ENCODE measurements at places on chromosomes 3 and 15.

- no peak for DNase-seq
These were observed 608.4 kb upstream of the CFAP20DC start for GRCh38 chr3:59658274-59658673.

GRCh38 chr3:188432802-188433520 is 279.0 kb downstream of the LPP start:
- DNase-seq, result no peak

DNA sequence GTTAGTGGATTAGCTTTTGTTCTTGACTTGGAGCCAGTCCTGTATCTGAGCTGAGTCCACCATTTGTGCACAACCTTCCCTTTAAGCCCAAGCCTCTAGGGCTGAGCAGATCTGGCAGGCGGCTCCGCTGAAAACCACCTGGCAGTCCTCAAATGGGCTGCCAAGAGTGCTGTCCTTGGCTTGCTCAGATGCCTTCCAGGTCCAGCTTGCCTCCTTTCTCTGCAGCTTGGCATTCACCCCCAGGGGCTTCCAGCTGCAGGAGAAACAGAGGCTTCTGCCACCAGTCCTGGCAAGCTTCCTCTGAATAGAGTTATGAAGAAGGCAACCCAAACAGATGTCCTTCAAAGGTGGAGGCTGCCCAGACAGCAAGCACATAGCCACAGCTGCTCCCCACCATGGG is 96.7 kb downstream of the LRTM1 start:
- DNase-seq, result no peak

DNA sequence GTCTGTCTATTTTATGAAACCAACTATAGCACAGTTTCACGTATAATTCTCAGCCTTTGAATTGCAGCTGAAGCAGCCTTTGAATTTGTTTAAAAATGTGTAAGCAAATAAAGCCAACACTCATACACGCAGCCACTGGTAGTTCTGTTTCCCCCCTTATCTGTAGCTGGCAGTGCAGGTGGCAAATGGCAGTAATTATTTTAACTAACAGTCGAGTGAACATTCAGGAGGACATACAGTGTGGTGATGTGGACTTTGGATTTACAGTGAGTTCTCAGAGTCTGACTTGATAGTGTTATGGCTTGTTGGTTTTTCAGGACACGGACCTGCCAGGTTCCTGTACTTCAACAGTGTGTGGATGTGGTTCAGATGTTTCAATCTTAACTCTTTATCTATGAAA is 64.0 kb upstream of the SKOR1 start:
- no peak for DNase-seq

DNA sequence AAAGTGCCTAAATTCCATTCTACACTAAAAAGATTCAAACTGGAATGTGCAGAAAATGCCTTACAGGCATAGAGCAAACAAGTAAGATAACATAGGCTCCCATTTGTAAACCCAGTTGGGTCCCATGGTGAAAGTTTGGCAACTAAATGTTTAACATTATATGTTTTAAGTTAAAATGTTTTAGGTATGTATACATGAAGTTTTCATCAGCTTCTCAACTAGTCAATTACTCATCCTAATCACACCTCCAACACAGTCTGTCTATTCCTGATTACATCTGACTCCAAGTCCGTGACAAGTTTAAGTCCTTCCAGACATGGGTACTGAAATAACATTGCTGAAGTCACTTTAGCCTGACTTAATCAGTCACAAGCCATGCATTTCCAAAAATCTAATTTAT is 25.0 kb downstream of the MYLK start:
- no peak for DNase-seq

DNA sequence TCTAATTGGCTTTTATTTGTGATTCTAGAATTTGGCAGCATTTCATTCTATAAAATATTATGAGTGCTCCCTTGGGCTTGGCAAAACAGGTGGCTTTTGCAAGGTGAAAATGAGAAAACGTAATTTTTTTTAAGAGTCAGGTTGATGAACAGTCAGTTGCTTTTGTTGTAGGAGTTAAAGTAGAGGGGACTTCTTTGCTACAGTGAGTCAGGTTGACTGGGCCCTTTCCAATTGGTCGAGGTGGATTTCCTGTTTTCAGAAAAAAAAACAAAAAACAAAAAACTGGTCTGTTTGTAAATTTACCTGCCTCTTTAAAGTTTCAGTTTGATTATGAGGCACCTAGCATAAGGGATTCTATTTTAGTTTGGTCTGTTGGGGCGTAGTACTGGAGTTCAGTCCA is 1469.4 kb upstream of the GBE1 start:
- DNase-seq, result no peak

- no peak for DNase-seq
These were observed 33.9 kb downstream of the GRAMD2A start for GRCh38 chr15:72163719-72164118.

DNA sequence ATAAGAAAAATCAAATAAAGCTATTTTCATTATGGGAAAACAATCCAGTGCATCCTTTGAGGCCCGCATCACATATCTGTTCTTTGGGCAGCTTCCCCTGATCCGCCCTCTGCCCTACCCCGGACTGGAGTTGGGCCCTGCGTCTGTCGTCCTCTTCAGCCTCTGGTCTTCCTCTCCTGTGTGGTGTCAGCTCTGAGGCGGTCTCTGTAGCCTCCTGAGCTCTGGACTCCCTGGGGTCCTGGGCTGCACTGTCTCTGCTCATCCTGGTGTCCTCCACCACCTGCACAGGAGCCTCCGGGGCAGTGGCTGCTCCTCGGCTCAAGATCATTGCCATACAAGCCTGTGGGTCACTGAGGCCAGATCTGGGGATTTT is 7.4 kb upstream of the SNX22 start:
- no peak for DNase-seq

DNA sequence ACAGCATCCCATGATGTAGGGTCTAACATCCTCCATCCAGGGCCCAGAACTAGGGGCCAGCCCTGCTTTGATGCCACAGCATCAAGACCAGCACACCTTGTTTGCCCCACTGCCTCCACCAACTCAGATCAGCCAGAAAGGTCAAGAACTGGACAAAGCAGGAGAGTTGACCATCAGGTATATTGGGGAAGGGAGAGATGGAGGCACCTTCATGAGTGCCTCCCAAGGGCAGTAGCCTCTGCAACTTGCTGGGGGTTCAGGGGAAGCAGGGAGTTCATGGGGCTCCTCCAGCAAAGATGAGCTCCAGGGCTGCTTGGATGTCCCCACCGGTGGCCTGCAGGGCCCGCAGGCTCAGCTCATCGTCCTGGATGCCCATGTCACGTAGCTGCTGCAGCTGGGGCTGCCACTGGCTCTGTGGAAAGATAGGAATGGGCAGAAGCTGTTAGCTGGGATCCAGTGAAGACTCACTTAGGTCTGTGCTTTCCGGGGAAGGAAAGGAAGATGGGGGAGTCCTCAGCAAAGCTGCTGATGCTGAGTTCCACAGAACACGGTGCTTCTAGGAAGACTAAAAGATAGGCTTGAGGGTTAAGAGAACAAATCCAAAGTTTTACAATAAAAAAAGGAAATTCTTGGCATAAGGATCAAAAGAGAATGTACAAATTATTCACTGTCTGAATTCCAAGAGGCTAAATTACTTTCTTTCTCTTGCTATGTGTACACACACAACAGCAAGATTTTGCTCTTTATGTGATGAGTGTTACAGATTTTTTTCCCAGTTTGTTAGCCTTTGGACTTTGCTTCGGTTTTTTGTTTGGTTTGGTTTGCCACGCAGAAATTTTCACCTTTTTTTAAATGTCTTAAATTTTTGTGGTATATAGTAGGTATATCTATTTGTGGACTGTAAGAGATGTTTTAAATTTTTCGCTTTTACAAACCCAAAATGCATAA is 12.3 kb upstream of the SEMA7A start:
- no peak for DNase-seq

DNA sequence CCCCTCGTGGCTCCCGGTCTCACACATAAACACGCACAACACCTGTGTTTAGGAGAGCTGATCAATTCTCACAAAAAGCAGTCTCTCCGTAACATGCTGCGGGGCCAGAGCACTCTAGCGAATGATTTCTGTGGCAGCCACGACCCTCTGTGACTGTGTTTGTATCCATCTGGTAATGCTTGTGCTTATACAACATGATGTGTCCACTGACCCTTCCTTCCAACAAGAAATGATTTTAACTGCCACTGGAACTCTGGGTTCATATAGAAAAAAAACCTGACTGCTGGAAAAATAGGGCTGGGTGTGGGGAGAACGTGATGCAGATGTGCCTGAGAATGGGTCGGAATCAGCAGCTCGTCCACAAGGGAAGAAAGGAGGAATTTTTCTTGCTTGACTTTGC is 410.2 kb downstream of the GAP43 start:
- DNase-seq, result no peak

GRCh38 chr15:90126022-90126421 is 23.8 kb upstream of the IDH2 start:
- DNase-seq, result no peak

- DNase-seq, result no peak
These were observed 51.8 kb downstream of the HEG1 start for GRCh38 chr3:125003859-125004595.

- DNase-seq, result no peak
These were observed 177.8 kb downstream of the WNT5A start for GRCh38 chr3:55309336-55309735.

DNA sequence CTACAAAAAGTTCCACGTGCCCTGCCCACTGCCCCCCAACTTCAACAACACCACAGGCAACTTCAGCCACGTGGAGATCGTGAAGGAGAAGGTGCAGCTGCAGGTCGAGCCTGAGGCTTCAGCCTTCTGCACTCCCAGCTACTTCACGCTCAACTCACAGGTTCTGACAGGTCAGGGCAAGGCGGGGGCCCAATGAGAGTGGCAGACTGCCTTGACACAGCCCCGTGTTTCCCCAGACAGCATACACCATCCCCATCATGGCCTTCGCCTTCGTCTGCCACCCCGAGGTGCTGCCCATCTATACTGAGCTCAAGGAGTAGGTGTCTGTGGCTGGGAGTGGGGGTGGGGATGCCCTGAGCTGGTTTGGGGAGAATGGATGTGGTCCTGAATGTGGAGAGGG is 12.6 kb downstream of the SLC38A3 start:
- no peak for DNase-seq

GRCh38 chr3:13818919-13819318 is 61.0 kb downstream of the WNT7A start:
- no peak for DNase-seq

DNA sequence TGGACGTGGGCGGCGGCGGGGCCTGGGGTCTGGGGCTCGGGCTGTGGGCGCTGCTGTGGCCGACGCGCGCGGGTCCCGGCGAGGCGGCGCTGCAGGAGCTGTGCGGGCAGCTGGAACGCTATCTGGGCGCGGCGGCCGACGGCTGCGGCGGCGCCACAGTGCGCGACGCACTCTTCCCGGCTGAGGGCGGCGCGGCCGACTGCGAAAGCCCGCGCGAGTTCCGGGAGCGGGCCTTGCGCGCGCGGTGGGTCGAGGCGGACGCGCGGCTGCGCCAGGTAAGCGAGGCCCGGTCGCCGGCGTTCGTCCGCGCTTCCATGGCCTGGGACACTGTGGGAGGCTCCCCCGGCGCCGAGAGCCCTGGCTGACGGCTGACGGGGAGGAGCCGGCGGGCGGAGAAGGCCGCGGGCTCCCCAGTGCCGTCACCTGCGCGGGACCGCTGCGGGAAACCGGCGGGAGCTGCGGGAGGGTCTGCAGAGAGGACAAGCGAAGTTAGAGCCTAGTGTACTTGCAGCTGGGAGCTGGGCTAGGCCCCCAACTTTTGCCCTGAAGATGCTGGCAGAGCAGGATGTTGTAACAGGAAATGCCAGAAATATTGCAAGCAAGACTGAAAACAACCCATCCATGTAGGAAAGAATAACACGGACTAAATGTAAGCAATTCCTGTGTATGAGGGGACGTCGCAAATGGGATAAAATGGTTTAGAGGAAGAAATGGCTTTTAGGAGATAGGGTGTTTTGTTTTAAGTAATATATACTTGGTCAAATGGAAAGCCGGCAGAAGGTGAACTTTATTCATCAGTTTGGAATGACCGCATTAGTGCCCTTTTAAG is 847 bp downstream of the WHAMM start:
- DNase-seq, result peak; percentile 66

GRCh38 chr3:153881201-153881600 is 240.0 kb upstream of the ARHGEF26 start:
- DNase-seq, result no peak

DNA sequence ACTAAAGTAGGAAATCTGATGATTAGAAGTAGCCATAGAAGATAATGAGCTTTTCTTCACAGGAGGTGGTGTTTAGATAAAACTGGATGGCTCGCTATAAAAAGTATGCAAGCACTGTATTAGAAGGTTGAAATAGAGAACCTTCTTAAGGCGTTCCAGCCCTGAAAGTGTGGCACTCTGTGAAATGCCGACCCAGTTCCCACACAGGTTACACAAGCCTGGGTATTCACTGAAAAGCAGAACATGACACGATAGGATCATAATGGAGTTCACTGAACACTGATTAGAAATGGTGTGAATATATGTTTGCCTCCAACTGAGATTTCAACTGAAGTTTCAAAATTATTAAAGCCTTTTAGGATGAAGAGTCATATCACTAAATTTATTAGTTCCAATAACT is 15.0 kb upstream of the LRRC34 start:
- DNase-seq, result no peak

GRCh38 chr3:177061369-177061768 is 135.9 kb downstream of the TBL1XR1 start:
- DNase-seq, result no peak

GRCh38 chr15:96477227-96477626 is 146.7 kb downstream of the NR2F2 start:
- DNase-seq, result no peak

DNA sequence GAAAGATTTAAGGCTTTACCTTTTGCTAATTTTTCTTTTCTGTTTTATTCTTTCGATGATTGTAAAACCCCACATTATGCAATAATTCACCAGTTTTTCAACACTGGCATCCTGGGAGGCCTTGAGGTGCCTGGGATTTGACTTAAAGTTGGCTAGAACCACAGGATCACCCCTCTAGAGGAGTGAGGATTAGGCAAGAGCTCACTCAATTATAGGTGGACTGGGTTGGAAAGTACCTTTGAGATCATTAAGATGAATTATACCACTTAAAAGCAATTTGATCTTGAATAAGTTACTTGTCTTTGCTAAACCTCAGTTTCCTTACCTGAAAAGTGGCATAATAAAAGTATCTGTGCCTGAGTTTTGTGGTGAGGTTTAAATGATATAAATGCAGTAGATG is 212.8 kb upstream of the TPRG1 start:
- no peak for DNase-seq

DNA sequence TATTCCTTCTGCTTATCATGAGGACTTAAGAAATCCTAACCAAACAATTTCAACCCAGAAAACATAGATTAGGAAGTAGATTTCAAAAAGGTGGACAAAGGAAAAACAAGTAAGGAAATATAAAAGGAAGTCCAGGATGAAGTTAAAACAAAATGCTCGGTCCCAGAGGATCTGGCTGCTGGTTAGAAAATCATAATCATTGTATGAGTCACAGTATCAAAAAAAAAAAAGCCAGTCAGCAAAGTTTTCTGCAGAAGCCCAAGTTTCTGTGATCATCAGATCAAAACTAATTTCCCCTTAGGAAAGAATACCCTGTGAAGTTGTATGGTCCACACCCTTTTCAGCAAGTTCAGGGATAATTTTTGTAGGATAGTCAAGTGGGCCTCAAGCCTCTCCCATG is 43.0 kb upstream of the LRTM1 start:
- DNase-seq, result no peak

Measured in stimulated activated effector memory CD8-positive, alpha-beta T cell treated with anti-CD3 and anti-CD28 coated beads, Interleukin-12 subunit alpha, Interleukin-12 subunit beta, amount 100 ng/mL, for 72 hours (primary cell).